ENCODE measurements at places on chromosomes 1 and 21.
A peak's percentile ranks its signal among the peaks of the same experiment; 100 is the strongest.

- no peak for DNase-seq
These were observed 94.0 kb downstream of the POU2F1 start for GRCh38 chr1:167314671-167315070.

GRCh38 chr21:33402001-33402979, 923 bp upstream of the IFNGR2 start:
- DNase-seq: peak; percentile 69

DNA sequence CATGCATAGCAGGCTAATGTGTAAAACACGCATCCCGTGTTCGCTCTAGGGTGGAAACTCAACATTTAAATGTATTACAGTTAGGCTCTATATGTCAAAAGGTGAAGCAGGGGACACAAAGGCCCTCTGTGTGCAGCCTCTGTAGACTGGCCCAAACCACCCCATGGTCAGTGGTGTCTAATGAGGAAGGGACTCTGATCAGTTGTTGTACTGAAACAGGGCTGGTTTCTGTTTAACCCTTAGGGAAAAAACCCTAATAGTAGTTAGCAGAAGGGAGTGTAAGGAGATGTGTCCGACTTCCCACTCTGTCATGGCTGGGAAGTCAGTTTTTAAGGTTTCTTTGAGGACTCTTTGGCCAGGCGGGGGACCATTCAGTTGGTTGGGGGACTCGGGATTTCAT, 21.5 kb upstream of the CD2 start:
- DNase-seq: no peak

- DNase-seq: peak; percentile 66
These were observed 16.2 kb downstream of the PLEKHO1 start for GRCh38 chr1:150165622-150166612.

- DNase-seq: peak; percentile 86
These were observed 127.4 kb downstream of the HMCN1 start for GRCh38 chr1:185861630-185862029.

DNA sequence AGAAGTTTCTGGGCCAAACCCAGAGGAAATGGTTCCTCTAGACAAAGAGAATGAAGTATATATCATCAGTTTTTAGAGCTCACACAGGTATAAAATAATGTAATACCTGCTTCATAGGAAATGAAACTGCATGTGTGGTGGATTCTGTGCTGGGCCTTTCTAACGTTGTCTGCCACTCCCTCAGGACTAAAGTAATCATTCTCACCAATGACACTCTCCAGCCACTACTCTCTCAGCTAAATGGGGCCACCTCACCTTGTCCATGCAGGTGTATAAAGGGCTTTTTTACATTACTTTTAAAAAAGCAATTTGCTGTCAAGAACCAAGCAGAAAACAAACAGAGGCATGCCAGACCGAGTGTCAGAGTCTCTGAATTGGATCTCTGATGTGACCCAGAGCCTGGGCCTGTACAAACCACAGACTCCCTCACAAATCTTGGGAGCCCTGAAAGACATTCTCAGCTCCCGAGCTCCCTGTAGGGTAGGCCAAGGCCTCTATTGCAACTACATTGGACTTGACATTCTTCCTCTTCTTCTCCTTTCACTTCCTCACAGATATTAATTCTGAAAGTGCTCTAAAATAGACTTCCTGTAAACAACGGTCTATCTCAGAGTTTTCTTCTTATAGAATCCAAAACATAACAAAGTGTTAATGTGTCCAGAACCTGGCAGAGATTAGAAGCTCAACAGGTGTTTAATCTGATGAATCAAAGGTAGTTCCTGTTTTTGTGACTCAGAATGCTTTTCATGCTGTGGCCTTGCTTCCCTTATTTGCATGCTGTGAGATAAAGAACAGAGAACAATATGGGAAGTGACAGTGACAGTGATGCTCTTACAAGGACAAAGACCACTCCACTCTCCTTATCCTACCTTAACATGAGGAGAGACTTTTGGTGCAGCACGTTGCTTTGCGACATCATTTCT, 8.6 kb downstream of the AIM2 start:
- DNase-seq: no peak

- DNase-seq: no peak
These were observed 287.6 kb upstream of the C1orf105 start for GRCh38 chr1:172132836-172133235.

- no peak for DNase-seq
These were observed 43.2 kb upstream of the POU3F1 start for GRCh38 chr1:38089712-38090360.

All from fibroblast of skin of back (primary cell).